ENCODE measurements at places on chromosomes 4 and X.

GRCh38 chr4:80876810-80877209 is 153.7 kb upstream of the BMP3 start:
- no peaks in the 10 kb centered on the region for H3K36me3 ChIP-seq
- no peak for DNase-seq
- H3K27me3 ChIP-seq, result no peaks in the 10 kb centered on the region
- H3K27ac ChIP-seq, result no peak overlapping the region
- no peak overlapping the region for H3K4me3 ChIP-seq

DNA sequence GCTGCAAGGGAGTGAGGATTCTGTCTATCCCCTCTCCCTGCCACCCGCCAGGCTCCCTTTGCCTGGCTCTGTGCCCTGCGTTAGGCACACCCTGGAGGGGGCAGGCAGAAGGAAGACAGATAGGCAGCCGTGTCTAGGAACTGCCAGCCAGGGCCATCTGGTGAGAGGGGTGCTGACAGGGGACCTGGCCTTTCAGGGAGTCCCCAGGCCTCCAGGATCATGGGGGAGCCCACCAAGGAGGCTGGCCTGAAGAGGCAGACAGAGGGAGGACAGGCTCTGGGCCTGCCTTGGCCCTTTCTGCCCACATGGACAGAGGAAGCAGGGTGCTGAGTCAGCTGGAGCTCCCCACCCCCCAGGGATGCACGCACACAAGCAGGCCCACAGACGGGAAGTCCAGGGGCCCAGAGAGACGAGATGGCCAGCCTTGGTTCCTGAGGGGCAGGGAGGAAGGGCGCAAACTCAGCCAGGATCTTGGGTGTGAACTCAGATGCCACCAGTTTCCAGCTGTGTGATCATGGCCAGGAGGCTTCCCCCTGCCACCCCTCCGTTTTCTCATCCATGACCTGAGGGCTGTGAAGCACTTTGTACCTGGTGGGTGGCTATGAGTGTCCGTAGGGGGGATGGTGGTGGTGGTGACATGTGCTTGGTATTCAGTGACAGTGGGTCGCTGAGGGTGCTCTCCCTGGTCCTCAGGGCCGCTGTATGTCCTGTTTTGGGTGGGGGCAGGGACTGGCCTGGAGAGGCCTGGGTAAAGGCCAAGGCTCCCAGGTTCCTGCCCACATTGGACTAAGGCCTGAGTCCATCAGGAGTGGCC is 1.8 kb downstream of the SH3BP2 start:
- peak; percentile 41 for DNase-seq
- H3K4me1 ChIP-seq, result peaks cover 58% of the 10 kb centered on the region
- H3K27me3 ChIP-seq, result no peaks in the 10 kb centered on the region
- no peaks in the 10 kb centered on the region for H3K36me3 ChIP-seq
- peak overlapping the region; percentile 59 for H3K4me3 ChIP-seq
- 0 out of 2 replicates have a peak overlapping the region, but pooled peaks have one; percentile 32 for H3K27ac ChIP-seq

GRCh38 chrX:99901091-99901490 is 509.0 kb downstream of the PCDH19 start:
- H3K36me3 ChIP-seq, result no peaks in the 10 kb centered on the region

DNA sequence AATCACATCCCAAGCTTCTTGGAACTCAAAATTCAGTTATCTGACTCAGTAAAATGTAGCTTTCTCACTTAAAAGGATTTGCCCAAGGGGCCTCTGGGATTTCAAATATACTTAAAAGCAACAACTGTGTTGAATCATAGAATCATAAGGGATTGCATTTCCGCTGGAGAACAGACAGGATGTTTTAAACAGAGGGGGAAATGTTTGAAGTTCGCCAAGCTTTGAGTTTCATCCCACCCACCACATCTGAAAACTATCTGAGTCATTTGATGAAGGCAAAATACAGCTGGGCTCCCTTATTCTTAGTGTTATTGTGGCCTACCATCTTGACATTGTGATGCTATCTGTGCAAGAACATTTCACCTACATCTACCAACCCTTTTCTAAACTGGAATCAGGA is 73.5 kb downstream of the PPP1R2C start:
- no peak for DNase-seq
- no peak overlapping the region for H3K4me3 ChIP-seq

DNA sequence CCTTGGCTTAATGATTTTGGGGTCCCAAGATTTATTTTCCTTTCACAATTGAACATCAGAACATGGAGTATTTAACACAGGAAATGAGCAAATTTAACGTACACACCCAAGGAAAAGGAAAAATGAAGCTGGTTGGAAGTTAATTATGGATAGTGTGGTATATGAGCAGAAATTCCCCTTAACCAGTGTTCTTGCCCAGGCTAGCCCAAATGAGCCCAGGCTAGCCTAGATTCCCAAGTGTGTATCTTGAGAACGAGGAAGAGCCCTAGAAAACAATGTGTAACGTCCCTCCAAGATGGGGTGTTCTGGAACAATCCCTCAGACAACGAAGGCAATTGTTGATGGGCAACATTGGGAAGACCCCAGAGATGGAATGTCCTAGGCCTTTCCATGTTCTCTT is 33.7 kb downstream of the XG start:
- H3K27ac ChIP-seq, result no peak overlapping the region
- no peaks in the 10 kb centered on the region for H3K36me3 ChIP-seq
- H3K4me3 ChIP-seq, result no peak overlapping the region

DNA sequence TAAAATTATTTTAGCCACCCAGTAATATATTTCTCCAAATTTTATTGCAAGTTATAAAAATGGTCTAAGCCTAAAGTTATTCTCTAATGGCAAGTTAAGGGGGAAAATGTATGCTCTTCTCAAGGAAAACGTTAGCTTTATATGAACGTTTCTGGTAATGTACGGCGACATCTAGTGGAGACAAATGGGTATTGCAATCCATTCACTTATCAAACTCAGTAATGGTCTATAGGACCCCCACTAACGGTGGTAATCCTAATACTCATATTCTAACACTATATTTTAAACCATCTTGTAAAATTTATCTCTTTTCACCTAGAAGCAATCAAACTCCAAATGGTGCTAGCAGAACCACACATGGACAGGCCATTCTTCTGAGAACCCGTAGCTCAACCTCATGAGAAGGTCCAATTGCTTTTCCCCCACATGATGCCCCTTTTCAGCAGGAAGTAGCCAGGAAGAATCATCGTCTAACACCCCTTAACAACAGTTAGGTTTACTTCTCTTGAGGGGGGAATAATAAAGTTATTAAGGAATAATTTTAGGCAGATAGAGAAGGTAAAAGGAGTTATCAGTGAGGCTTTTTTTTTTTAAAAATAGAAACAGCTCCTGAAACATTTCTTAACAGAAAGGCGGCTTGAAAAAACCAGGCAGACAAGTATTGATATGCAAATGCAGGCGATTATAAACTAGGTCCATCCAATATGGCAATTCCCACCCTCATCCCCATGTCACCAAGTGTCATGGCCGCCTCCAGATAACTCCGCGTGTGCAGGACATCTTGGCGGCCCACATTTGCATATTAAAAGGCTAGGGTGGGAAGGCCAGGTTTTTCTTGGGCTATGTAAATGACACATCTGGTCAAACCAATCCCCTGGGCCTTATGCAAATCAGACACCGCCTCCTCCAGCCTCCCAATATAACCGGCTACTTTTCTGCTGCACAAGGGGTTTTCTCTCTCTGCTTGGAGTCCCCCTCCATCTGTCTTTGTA is 35.0 kb downstream of the NUDT11 start:
- H3K27ac ChIP-seq, result no peak overlapping the region
- no peaks in the 10 kb centered on the region for H3K36me3 ChIP-seq
- DNase-seq, result no peak
- no peaks in the 10 kb centered on the region for H3K4me1 ChIP-seq
- H3K4me3 ChIP-seq, result no peak overlapping the region

DNA sequence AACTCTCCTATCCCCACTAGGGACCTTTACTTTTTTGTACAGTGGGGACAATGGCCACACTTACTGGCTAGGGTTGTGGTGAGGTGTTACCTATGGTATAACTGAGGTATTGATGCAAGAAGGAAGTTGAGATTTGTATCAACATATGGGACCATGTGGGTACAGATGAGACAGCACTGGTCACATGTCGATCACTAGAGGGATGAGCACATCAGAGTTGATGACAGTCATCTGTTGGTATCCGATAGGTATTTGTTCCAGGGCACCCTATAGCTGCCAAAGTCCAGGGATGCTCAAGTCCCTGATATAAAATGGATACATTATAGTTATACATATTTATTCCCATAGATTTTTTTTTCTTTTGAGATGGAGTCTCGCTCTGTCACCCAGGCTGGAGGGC is 12.6 kb upstream of the SLC10A3 start:
- no peaks in the 10 kb centered on the region for H3K27me3 ChIP-seq
- no peak overlapping the region for H3K4me3 ChIP-seq
- no peak for DNase-seq

DNA sequence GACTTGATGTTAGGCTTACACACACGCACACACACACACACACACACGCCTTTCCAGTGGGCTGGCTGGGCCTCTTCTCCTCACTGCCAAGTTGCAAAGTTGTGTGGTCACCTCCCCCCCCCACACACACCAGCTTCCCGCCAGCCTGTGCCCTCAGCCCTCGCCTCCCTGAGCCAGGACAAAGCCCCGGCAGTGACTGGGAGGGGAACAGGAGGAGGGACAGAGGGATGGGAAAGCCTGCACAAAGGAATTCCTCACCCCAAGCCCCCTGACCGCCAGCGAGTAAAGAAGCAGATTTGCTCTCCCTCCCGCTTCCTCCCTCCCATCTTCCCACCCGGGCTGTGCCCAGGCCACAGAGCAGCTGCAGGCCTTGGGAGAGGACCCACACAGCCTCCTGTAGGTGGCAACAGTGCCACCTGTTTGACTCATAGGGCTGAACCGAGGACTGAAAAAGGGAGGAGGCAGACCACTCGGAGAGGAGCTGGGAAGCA is at the start of gene GDPD2:
GDPD2 (plus strand) TSS at position 464 of the 491 bp plus-strand sequence. CDS start 1,671 bp downstream, outside the sequence.
- H3K4me3 ChIP-seq, result no peak within 1 kb of the TSS
- DNase-seq, result peak; percentile 31
- H3K36me3 ChIP-seq, result no peaks in the 10 kb centered on the region

DNA sequence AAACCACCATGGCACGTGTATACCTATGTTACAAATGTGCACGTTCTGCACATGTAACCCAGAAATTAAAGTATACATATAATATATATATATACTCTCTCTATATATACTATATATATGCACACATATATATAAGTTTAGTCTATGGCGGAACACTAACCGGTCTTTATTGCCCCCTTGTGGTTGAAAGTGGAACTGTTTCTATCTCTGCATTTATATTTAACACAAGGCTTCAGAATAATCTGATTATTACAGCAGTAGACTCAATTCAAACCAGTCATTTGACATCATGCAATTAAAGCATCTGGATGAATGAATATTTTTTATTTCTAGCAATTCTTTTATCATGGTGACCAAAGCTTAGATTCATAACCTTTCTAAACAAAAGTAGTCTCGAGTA is 14.6 kb downstream of the RAB9B start:
- H3K4me1 ChIP-seq, result no peaks in the 10 kb centered on the region
- no peak overlapping the region for H3K4me3 ChIP-seq

- no peak for DNase-seq
- no peak overlapping the region for H3K4me3 ChIP-seq
- H3K4me1 ChIP-seq, result no peaks in the 10 kb centered on the region
- H3K27me3 ChIP-seq, result no peaks in the 10 kb centered on the region
- no peaks in the 10 kb centered on the region for H3K36me3 ChIP-seq
Observed at GRCh38 chr4:7897811-7898210, 41.9 kb downstream of the AFAP1 start.

GRCh38 chrX:20437683-20438082 is 171.0 kb upstream of the RPS6KA3 start:
- H3K27me3 ChIP-seq, result no peaks in the 10 kb centered on the region
- no peak for DNase-seq
- no peak overlapping the region for H3K27ac ChIP-seq

- no peak overlapping the region for H3K27ac ChIP-seq
- no peak overlapping the region for H3K4me3 ChIP-seq
- peaks cover 37% of the 10 kb centered on the region for H3K27me3 ChIP-seq
Observed at GRCh38 chrX:153438532-153438931, 7.3 kb downstream of the TREX2 start.

GRCh38 chr4:155899891-155900290 is 3.6 kb upstream of the TDO2 start:
- H3K36me3 ChIP-seq, result no peaks in the 10 kb centered on the region
- no peaks in the 10 kb centered on the region for H3K4me1 ChIP-seq
- H3K27me3 ChIP-seq, result no peaks in the 10 kb centered on the region

- no peaks in the 10 kb centered on the region for H3K4me1 ChIP-seq
- no peaks in the 10 kb centered on the region for H3K27me3 ChIP-seq
Observed at GRCh38 chr4:80495865-80496264, 160.3 kb downstream of the CFAP299 start.

DNA sequence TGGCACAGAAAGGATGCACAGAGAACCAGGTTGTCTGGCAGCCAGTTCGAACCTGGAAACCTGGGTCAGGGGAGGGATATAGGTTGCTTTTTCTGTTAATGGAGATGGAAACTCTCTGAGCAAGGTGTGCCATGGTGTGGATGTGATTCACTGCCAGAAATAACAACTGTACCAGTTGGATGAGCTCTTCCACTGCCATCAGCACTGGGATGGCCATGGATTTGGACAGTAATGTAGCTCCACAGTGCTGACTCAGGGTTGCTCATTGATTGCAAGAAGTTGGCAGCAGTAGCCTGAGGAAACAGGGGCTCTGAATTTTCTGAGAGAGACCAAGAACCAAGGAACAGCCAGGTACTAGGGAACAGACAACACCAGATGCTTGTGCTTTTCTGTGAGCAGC is 33.8 kb downstream of the PNMA5 start:
- H3K27ac ChIP-seq, result no peak overlapping the region
- no peaks in the 10 kb centered on the region for H3K36me3 ChIP-seq
- no peaks in the 10 kb centered on the region for H3K27me3 ChIP-seq
- no peak overlapping the region for H3K4me3 ChIP-seq
- no peak for DNase-seq
- H3K4me1 ChIP-seq, result peaks cover 9% of the 10 kb centered on the region

- no peak overlapping the region for H3K27ac ChIP-seq
- H3K4me3 ChIP-seq, result no peak overlapping the region
- no peaks in the 10 kb centered on the region for H3K36me3 ChIP-seq
- no peaks in the 10 kb centered on the region for H3K27me3 ChIP-seq
Observed at GRCh38 chr4:10716163-10716562, 31.6 kb upstream of the CLNK start.

DNA sequence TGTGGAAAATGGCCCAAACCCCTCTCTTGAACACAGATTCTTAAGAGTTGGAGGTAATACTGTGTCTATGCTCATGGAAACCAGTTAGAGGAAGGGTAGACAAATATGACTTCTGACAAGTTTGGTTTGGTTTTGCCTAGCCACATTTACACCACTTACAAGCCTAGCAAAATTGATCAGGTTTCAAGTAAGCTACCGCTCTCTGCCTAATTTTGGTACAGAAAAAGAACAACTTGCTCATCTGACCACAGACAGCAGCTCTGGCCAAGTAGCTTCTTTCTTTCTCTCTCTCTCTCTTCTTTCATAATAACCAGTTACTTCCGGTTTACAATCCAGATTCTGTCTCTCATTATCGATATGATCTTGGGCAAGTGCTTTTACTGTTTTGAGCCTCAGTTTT is 260.0 kb downstream of the GLUD2 start:
- no peaks in the 10 kb centered on the region for H3K27me3 ChIP-seq
- H3K4me3 ChIP-seq, result no peak overlapping the region
- H3K36me3 ChIP-seq, result no peaks in the 10 kb centered on the region
- DNase-seq, result no peak

Measured in PC-9 (cell line).